HuH-7 (cell line): ENCODE measurements at places on chromosomes 4 and X.

GRCh38 chr4:5955201-5955821 lies 62.4 kb upstream of the CRMP1 start:
- DNase-seq = no peak

DNA sequence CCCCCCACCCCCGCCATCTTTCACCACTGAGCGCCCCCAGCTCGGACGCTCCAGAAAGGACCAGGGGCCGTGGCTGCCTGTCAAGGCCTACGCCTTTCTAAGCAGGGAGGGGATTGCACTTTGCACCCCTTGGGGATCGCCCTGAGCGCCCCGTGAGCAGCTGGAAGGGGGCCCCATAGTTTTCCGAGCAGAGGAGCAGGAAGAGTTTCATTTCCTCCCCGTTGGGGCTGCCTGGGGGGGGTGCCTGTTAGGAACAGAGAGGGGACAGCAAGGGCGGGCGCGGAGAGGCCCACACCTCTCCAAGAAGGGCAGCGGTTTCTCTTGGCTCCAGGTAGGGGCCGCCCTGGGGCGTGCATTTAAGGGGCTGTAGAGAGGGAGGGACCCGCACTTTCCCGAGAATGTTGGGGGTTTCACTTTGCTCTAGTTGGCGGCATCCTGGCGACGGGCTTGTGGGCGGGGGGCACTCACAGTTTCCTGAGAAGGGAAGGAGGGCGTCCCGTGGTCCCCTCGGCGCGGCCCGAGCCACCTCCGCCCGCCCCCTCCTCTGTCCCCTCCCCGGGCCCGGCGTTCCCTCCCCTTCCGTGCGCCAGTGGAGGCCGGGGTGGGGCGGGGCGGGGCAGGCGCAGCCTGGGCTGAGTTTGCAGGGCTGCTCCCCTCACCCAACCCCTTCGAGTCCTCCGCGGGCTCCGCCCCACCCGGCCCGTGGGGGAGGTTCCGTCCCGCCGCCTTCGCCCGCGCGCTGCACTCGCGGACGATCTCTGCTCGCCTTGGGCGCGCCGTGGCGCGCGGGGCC lies 82.3 kb upstream of the CD99 start:
- peak; percentile 62 for DNase-seq

GRCh38 chr4:152150214-152150613 lies 385.7 kb downstream of the FBXW7 start:
- no peak for DNase-seq

GRCh38 chr4:137032222-137032621 lies 500.1 kb downstream of the PCDH18 start:
- no peak for DNase-seq

DNA sequence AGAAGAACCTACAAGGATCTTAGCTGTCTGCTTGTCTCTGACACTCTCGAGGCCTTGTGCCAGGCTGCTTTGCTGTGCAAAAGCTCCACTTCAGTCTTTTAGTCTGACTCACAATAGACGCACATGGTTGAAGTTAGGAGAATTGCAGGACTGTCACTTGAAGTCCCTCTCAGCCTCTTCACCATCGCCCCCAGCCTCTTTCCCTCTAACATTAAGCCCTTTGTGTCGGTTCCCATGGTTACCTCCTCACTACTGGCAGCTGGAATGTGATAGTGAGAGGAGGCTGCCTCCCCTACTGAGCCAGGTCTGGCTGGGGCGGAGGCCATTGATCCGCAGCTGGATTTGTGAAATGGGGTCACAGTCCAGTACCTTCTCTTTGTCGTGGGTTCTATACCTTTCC lies 201.8 kb downstream of the SOWAHB start:
- peak; percentile 37 for DNase-seq

DNA sequence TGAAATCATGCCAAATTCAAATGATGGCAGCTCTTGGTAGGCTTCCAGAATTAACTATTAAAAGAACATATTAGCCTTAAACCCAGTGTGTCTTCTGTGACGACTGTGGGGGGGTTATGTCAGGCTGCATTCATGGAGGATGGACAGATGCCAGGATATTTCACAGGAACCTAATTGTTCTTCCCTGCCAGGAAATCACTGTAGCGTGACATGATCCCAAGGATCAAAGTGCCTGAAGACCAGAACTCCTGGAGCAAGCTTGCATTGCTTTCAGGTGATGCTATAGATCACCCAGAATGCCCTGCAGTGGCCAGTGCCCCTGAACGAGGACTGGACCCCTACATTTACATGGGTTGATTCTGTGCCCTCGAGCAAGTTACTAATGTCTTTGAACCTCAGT lies 1093.0 kb upstream of the TENM3 start:
- no peak for DNase-seq

- DNase-seq = peak; percentile 2
Observed at GRCh38 chr4:92387459-92388069, 83.8 kb downstream of the GRID2 start.

- no peak for DNase-seq
Observed at GRCh38 chr4:42942216-42942615, 49.7 kb downstream of the GRXCR1 start.

- no peak for DNase-seq
Observed at GRCh38 chrX:99397879-99398278, 1012.2 kb downstream of the PCDH19 start.

- no peak for DNase-seq
Observed at GRCh38 chr4:108148316-108148715, 20.4 kb downstream of the LEF1 start.

GRCh38 chrX:148979786-148980185 lies 479.4 kb downstream of the AFF2 start:
- DNase-seq = no peak

DNA sequence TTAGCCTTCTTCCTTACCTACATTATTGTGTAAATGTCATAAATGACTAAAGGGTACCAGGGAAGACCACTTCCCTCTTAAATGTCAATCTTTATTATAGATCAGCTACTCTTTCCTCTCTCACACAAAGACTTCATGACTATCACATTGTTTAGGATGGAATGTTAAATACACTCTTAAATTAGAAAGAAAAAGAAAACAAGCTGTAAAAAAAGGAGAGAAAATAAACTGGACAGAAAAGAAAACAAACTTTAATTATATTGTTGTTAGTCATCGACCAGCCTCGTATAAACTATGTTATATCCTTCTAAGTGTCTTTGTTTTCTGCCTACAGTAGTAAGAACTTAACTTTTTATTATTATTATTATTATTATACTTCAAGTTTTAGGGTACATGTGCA lies 666.4 kb upstream of the NR3C2 start:
- no peak for DNase-seq

DNA sequence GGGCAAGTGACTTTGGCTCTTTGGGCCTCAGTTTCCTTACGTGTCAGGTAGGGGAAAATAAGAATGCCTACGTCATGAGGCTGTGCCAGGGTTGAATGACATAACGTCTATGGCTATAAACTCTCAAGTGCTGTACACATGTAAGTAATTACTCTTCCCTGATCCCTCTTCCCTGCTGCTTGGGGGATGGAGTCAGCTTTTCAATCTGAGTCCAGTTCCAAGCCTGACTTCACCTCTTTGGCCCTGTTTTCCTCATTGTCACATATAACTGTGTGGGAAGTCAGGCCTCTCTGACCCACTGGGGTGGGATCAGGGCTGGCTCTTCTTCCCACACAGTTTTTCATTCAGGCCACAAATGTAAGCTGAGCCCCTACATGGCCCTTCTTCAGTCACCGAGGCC lies 11.4 kb upstream of the CITED1 start:
- no peak for DNase-seq

DNA sequence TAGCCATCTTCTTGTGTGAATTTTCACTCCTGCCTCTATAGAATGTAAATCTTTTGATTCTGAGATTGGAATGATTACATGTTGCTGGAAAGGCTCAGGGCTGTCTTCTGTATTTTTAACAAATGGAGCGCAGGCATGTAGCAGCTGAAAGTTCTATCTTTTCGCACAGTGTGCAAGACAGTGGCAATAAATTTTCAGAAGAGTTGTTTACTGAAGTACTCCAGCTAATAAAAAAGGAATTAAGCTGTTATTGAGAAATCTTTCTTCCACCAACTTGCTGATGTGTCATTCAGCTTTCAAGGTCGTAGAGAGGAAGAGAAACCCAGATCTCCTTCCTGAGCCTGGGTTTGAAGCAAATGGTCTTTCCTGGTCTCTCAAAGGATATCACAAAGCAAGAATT lies 122.0 kb upstream of the PUDP start:
- DNase-seq = no peak

- no peak for DNase-seq
Observed at GRCh38 chrX:150324919-150325318, 38.2 kb upstream of the MAMLD1 start.

- DNase-seq = no peak
Observed at GRCh38 chrX:24080704-24081103, 25.9 kb downstream of the EIF2S3 start.

DNA sequence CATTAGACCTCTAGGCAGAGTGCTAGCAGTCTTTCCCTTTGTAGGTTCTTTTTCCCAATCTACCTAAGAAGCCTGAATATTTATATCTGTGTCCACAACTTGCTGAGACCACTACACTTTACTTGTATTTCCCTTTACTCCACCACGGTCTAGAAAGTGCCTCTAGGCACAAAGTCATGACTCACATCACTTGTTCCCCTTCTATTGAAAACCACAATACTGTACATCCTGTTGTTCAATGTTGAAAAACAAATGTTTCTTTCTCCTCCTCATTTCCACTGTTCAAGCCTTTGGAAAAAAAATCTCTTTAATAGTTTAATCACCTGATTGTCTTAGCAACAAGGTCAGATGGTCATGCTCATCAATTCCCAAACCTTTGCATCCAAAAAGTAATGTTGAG lies 326.7 kb downstream of the GUCY2F start:
- no peak for DNase-seq

GRCh38 chr4:32988165-32988811 lies 2268.1 kb downstream of the PCDH7 start:
- DNase-seq = no peak

GRCh38 chr4:101944649-101945048 lies 154.1 kb downstream of the BANK1 start:
- DNase-seq = no peak

- DNase-seq = no peak
Observed at GRCh38 chrX:13689741-13690211, 848 bp downstream of the RAB9A start.

- no peak for DNase-seq
Observed at GRCh38 chr4:186808630-186809018, 85.0 kb upstream of the FAT1 start.

- DNase-seq = no peak
Observed at GRCh38 chr4:10605746-10606482, 78.7 kb downstream of the CLNK start.

GRCh38 chr4:71125137-71125536 lies 131.7 kb downstream of the DCK start:
- DNase-seq = no peak

DNA sequence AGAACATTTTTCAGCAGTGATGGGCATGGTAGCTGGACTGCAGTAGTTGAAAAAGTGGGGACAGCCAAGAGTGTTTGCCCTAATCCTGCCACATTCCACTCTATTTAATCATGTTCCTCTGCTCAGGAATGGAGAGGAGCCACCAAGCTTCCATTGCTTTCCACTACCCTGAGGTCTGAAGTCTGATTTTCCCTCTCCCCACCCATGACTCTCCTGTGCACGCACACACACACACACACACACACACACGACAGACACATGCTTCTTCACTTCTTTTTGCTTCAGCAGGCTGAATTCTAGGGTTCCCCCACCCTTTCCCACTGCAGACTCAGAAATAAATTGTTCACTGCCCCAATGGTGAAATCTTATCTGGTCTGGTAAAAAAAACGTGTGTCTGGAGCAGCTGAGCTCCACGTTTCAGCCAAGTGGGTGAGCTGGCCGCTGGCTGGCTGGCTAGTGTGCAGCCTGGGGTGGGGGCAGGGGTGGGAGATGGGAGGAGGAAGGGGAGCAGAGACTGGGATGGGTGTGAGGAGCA lies 142.7 kb upstream of the NALF2 start:
- no peak for DNase-seq

DNA sequence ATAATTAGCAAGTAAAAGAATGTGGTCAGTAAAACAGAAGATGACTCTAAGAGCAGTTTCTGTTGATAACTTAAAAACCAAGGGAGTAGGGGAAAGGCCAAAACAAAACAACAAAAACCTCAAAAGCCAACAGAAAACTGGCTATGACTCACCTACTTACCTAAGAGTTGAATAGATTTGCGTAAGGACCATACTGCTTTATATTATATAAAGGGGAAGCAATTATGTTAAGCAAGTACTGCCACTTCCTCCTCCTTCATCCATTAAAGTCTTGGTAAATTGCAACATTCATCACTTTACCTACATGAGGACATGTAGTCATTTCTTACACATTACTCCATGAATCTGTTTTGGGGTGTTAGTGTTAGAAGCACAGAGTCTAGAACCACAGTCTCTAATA lies 85.9 kb upstream of the FAM47A start:
- no peak for DNase-seq

DNA sequence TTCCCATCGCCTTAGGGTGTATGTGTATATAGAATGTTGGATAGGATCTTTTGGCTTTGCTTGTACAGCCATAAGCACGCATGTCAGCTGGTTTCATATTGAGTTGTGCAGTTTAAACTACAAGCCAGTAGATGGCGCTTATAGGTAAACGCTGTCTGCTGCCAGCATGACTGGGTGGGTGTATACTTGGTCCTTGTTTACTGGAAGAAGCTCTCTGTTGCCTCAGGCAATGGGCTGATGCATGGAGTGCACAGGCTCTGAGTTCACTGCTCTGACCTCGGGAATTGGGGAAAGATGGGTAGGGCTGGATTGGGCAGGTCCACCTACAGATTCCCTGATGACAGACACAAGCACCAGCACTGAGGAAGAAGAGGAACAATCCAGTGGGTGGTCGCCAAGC lies 831.5 kb downstream of the STIM2 start:
- peak; percentile 40 for DNase-seq

DNA sequence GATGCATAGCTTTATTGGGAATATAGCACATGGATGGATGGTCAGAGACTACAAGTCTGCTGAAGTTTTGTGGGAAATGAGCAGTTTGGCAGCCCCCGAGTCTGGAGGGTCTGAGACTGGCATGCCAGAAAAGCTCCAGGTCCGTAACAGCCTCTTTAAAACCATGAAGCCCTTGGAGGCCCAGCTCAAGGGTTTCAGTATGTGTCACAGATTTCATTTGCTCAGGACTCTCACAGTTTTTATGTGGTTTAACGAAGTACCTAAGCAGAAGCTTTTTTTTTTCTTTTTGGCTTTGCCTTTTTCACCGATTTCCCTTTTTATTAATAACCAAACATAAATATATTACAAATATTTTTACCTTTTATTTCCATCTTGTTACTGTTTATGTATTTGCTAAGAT lies 30.6 kb upstream of the TMEM184C start:
- DNase-seq = no peak

DNA sequence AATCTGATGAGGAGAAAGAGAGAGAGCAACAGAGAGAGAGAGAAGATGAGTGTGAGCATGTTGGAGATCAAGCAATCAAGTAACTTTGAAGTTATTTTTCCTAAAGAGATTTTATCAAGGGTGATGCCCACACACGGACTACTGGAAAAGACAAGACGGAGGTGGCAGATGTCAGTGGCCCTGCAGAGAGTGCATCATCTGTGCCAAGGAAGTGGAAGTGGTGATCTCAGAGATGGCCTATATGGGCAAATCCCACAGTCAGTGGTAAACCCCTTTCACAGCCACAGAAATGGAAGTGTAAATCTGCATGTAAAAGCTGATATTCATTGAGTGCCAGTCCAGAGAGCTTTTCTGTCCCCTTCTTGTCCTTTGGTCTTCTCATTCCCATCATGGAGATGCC lies 577.2 kb upstream of the AADAT start:
- DNase-seq = no peak
